ENCODE measurements at places on chromosomes 4 and X. TPM values are rescaled to one million over a fixed set of nuclear protein-coding genes. Genes with fewer than 3 reads are reported as not detected.

The HOPX gene
- polyA plus RNA-seq = 20.4 TPM

The WNK3 gene
- polyA plus RNA-seq = 4.9 TPM

The DUSP9 gene
- polyA plus RNA-seq = 51.9 TPM

DNA sequence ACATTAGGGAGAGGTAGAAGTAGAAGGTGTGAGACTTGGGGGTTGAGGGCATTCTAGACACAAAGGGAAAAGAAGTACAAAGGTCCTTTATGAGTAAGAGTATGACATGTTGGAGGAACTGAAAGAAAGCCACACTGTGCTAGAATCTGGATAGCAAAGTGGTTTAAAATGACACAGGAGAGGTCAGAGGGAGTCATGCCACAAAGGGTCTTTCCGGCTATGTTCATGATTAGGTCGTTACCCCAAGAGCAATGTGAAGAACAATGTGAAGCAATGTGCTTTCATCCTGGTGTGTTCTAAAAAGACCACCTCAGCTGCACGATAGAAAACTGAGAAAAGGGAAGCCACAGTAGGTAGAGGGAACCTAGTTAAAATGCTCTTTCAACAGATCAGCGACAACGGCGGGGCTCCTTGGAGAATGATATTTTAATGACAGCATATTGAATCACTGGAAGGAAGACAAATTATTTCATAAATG is 29.2 kb downstream of the SMIM14 start:
- no peak for DNase-seq

DNA sequence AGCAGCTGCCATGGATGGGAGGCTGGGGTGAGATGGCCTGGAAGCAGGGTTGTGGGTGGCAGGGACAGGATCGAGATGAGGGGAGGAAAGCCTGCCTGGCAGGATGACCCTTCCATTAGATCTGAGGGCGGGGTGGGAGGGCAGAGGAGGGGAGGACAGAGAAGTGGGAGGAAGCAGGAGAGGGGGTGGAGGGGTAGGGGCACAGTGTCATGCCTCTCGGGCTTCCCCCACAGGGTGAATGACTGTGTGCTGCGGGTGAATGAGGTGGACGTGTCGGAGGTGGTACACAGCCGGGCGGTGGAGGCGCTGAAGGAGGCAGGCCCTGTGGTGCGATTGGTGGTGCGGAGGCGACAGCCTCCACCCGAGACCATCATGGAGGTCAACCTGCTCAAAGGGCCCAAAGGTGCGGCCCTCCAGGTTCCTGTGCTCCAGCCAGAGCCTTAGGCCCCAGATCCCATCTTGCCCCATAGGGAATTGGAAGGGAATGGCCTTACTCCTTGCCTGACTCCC is 4.9 kb downstream of the DLG3 start:
- no peak for DNase-seq

- no peak for DNase-seq
Observed at GRCh38 chr4:148449921-148450320, 7.7 kb upstream of the NR3C2 start.

DNA sequence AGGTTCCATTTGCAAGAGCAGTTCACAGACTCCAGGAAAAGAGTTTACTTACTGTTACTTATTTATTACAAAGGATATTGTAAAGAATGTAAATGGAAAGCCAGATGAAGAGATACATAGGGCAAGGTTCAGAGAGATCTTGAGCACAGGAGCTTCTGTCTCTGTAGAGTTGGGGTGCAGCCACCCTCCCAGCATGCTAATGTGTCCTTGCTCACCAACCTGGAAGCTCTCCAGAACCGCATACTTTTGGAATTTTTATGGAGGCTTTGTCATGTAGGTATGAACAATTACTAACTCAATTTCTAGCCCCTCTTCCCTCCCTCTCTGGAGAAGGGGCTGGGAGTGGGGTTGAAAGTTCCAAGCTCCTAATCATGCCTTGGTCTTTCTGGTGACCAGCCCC is 857.2 kb downstream of the RPA4 start:
- DNase-seq = no peak

The ASB12 gene
- polyA plus RNA-seq = 0.48 TPM

- DNase-seq = no peak
Observed at GRCh38 chr4:87978681-87979080, 3.2 kb downstream of the SPP1 start.

DNA sequence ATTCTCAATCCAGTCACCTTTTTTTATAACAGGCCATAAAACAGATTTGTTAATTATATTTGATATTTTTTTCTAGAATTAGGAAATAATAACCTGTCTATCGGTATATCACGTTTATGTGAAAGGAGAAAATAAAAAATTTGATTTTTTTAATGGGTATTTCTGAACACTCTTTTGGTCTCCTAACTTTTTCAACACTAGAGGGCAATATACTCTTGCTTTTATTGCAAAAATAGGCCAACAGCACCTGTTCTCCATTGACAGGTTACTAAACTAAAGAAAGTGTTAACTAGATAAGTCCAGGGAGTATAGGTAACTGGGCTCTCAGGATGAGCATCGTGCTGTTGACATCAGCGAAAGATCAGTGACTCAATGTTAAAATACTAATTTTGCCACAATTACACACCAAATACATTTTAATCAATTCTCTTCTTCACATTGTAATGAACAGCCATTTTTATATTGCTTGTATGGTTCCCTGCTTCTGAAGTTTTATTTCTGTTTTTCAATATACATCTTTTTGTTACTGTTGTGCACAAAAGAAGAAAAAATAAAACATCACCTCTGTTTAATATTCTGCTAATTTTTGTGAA is 22.8 kb downstream of the NDST4 start:
- no peak for DNase-seq

DNA sequence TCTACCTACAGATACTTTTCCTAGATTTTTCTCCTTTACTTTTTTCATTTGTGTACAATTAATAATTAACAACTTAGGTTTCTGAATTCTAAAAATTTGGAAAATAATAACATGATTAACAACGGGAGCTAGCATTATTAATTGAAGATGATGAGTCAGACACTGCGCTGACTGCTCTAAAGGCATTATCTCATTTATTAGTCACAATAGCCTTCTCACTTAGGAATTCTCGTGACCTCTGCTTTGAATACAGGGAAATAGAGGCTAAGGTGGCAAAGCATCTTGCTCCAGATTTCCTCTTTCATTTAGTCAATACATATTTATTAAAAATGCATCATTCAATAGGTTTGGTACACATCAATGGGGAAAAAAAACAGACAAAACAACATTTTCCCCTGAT is 441.3 kb downstream of the PCDH18 start:
- DNase-seq = no peak

GRCh38 chr4:152468408-152468807 is 67.5 kb downstream of the FBXW7 start:
- DNase-seq = no peak

The ZBTB49 gene
- polyA plus RNA-seq = 10.8 TPM

The PIGA gene
- 13.5 TPM for polyA plus RNA-seq

GRCh38 chr4:22246847-22247246 is 269.0 kb downstream of the ADGRA3 start:
- no peak for DNase-seq

The PFKFB1 gene
- 0.64 TPM for polyA plus RNA-seq

The SYNPO2 gene
- polyA plus RNA-seq = 16.2 TPM

The HS3ST1 gene
- polyA plus RNA-seq = 1.4 TPM

DNA sequence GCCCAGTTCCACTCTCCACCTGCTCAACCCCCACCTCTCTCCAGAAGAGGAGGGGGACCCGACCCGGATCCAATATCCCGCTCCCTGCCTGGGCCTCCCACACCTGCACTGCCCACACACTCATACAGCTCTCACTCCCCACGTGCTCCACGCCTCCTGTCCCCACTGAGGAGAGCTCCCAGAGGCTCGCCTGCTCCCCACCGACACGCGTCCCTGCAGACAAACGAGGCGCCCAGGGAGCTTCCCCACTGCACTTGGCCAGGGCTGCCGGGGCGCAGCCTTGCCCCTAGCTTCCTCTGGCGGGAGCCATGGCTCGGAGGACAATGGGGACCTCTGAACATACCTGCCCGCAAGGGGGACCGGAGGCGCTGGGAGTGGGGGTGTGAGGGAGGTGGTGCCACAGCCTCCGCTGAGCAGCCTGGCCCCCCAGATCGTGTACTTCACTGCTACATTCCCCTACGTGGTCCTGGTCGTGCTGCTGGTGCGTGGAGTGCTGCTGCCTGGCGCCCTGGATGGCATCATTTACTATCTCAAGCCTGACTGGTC is 5.0 kb downstream of the SLC6A8 start:
- no peak for DNase-seq

GRCh38 chrX:130108647-130109428 is 1.5 kb downstream of the ELF4 start:
- DNase-seq = no peak

GRCh38 chrX:110146521-110146920 is 143.6 kb downstream of the TMEM164 start:
- DNase-seq = peak; percentile 62

The CLDN22 gene
- 0.85 TPM for polyA plus RNA-seq

DNA sequence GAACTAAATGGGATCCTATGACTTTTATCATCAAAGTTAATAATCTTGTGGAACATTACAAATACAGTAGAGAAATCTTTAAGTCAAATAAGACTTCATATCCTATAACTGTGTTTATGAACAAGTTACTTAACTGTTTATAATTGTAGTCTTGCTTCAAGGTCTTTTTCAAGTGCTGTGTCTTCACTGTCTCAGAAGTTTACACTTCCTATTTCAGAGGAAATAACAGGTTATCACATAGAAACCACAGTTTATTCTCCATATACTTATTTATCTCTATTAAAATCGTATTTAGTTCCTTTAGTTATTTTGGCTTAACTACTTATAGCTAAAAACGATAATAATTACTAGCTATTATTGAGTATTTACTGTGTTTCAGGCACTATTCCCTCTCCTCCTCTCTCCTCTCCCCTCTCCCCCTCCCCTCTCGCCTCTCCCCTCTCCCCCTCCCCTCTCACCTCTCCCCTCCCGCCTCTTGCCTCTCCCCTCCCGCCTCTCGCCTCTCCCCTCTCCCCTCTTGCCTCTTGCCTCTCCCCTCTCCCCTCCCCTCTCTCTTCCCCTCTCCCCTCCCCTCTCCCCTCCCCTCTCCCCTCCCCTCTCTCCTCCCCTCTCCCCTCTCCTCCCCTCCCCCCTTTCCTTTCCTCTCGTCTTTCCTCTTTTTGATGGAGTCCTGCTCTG is 63.7 kb downstream of the RBPJ start:
- no peak for DNase-seq

GRCh38 chrX:56802428-56802827 is 73.4 kb downstream of the NBDY start:
- DNase-seq = no peak

DNA sequence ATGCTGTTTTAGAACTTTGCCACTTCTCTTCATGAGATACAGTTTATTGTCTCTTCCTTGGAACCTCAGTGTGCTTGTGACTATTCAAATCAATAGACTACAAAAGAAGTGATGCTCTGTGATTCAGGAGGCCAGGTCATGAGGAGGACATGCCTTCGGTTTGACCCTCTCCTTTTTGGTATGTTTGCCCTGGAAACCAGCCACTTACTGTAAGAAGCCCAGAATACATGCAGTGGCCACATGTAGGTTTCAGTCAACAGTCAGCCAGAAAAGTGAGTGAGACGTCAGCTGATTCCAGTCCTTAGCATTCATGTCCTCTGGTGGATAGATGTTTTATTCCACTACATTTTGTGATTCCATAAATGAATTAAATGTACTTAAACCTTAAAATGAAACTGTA is 328.7 kb downstream of the PCDH18 start:
- no peak for DNase-seq

DNA sequence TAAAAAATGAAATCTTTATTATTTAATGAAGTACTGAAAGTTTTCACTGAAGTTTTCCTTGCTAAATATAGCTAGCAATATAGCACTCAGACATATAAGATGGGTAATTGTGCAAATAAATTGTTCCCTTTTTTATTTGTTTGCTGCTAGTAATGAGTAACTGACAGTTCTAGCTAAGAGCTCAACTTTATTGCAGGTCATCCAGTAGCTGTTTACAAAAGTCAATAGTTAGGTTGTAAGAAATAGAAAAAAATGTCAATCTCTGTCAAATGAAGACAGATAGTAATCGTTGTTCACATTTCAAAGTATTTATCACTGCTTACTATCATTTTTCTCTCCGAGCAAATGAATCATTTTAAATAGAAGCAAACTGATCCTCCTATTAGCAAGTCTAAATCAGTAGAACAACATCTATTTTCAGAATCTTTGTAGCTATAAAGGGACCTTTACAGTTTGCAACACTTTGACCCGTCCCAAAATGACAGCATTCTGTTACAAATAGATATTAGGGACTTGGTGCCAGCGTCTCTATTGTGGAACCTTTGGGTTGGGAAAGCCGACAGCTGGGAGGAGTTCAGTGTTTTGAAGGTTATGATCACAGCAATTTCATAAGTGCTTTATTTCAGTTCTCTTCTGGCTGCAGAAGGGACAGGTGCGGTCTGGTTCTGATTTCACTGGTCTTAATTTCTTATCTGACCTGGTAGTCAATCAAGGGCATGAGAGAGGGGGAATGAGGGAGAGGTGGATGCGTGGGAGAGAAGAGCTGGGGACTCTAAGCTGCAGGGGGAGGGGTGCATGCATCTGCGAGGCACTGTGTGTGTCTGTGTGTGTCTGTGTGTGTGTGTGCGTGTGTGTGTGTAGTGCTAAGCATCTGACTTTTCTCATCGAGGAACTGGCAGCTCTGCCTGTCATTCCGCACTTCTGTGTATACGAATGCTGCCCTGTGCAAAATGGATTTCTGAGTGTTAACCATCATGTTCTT is 227.9 kb upstream of the PITX2 start:
- peak; percentile 3 for DNase-seq

The CDX4 gene
- not detected for polyA plus RNA-seq

DNA sequence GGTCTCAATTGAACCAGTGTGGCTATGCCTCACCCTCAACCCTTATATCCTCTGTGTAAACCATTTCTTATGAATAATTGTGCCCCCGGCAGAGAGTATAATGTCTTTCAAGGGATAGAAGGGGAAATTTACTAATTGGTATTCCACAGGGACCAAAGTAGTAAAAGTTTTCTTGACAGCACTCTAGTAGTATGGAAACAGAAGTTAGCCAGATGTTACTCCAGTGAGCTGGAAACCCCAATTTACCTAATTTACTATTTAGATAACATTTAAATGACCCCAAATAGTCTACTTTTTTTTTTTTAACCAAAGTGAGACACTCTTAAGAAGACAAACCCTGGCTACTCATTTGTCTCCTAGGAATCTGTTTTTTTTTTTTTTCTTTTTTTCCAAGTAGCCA is 32.3 kb downstream of the DTHD1 start:
- no peak for DNase-seq

- no peak for DNase-seq
Observed at GRCh38 chrX:13226214-13226613, 93.6 kb downstream of the ATXN3L start.

Data from renal cortex interstitium (tissue), 15 donors.